ENCODE measurements at places on chromosomes 2 and 18.

GRCh38 chr18:44539926-44540325, 140.8 kb upstream of the SETBP1 start:
- DNase-seq, result no peak

- DNase-seq, result no peak
Measured at GRCh38 chr2:85889627-85890281, 964 bp upstream of the ST3GAL5 start.

- DNase-seq, result no peak
Measured at GRCh38 chr18:13316063-13316462, 97.5 kb downstream of the LDLRAD4 start.

DNA sequence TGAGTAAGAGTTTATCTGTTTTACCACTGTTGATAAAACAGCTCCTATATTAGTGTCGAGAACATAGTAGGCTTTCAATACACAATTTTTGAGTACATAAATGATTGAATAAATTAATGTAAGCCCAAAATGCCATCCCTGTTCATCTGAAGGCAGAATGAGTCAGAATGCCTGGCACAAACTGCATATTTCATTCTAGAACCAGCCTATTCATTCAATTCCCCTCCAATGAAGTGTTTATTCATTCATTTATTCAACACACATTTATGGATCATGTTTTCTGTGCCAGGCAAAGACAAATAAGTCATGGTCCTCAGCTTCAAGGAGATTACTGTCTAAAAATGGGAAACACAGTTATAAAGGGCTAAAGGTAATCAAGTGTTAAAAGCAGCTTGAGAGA, 22.8 kb upstream of the LCLAT1 start:
- DNase-seq, result no peak

- DNase-seq, result no peak
Measured at GRCh38 chr18:65768120-65768778, 17.4 kb downstream of the CDH7 start.

DNA sequence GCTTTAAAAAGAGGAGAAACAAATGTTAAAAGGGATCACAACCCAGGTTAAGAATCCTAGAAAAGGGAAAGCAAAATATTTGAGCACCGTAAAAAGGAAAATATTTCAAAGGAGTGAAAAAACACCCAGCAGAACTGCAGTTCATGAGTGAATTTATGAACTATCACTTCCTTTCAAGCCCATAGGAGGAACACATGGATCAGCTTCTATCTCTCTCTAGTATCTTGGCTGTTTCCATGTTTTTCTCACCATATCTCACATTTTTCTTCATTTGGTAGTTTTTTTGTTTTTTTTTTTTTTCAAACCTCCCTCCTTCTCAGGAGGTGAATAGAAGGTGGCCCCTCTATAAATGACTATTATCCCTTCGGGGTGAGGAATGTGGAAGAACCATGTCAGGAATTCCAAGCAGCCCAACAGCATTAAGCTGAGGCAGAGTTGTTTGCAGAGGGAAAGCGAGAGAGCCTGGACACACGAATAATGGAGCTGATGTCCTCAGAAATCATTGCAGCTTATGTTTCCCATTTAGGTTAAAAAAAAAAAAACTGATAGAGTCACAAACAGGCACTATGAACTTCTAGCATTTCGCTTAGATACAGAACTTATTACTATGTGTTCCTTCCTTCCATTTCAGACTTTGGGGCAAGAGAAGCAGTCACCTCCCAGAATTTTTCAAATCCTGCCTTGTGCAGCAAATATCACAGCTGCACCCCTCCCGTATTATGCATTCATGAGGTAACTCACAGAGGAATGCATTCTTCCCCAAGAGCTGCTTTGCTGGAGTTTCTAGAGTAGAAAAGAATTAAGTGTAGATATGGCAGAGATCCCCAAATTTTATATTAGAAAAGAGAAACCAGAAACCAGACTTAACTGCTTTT, 315.6 kb downstream of the IRS1 start:
- no peak for DNase-seq

GRCh38 chr2:60440079-60440766, 113.2 kb downstream of the BCL11A start:
- DNase-seq, result no peak

DNA sequence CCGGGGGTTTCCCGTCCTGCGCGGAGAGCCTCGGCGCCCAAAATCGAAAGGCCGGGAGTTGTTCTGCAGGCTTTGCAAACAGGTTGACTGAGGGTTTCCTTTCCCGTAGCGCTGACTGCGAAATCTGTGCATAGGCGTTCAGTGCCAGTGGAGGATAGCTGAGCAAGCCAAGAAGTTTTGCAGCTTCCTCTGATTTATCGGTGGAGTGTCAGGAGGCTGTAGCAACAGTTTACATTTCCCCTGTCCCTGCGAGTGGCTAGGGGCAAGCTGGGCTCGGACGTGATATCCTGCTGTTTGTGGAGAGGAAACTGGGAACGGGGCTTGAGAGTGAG, 694 bp downstream of the THSD7B start:
- DNase-seq, result no peak

DNA sequence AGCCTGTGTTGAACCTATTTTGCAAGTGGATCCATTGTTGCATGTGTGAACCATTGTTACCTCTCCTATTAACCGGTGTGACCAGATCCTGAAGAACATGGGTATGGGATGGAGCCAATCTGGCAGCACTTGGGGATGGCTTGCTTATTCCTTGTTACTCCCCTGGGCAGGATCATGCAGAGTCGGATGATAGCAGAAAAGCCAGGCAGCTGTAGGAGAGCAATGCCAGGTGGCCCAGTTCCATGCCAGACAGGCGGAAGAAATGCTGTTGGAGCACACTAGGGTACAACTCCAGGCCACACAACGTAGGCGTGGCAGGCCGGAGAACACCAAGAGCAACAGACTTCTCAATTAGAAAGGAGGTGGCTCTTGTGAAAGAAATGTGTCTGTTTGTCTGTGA, 16.3 kb upstream of the MYO1B start:
- no peak for DNase-seq
